SK-MEL-5 (cell line): ENCODE measurements at places on chromosomes 12 and 14. TPM values are rescaled to one million over a fixed set of nuclear protein-coding genes. Genes with fewer than 3 reads are reported as not detected.
A peak's percentile ranks its signal among the peaks of the same experiment; 100 is the strongest.

GLS2 gene
- total RNA-seq = not detected in 2 replicates

IAPP gene
- not detected in 2 replicates for total RNA-seq

DNA sequence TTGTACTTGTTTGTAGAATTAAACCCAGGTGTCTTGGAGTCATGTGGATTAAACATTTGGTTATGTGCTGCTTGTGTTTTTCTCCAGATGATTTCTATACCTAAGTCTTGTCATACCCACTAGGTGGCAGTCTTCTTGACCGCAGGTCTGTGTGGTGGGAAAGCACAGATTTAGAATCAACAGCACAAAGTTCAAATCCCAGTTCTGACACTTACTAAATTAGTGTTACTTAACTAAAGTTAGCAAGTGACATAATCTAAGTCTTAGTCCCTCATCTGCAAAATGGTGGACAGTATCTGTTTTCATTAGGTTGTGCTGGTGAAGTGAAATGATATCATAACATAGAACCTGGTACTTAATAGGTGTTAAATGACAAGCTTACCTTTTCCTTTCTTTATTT, 151.0 kb upstream of the ARHGAP5 start:
- DNase-seq = peak; percentile 70

DNA sequence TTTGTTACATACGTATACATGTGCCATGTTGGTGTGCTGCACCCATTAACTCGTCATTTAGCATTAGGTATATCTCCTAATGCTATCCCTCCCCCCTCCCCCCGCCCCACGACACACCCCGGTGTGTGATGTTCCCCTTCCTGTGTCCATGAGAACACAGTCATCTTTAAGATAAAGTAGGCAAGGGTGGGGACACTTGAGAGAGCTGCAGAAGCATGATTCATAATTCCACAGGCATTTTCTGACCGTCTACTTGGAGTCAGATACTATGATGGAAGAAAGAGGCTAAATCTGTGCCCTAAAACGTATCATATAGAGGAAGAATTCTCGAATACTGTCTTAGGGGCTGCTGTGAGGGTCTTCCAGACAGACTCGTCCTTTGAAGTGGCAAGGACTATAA, 145.9 kb upstream of the VASH1 start:
- no peak for DNase-seq

- DNase-seq = peak; percentile 69
These were observed 65.3 kb upstream of the RASSF3 start for GRCh38 chr12:64545081-64545382.

DNA sequence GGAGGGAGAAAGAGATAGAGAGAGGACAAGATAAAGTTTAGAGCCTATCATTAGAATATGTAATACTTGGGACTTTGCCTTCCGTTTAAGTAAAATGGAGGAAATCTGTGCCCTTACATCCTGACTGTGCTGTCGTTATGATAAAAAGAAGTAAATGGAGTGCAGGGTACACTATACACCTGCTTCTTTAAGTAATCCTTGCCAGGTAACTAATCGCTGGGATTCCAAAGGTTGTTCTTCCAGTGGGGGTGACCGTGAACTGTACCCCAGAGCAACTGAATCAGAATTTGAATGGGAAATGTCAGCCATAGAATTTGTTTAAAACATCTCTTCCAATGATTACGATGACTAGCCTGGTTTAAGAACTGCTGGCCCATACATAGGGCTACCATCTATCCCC, 126.1 kb upstream of the EEA1 start:
- DNase-seq = no peak
